ENCODE measurements at places on chromosomes 16 and 17.

GRCh38 chr17:81135505-81136278, 29.6 kb upstream of the PVALEF start:
- DNase-seq = no peak

DNA sequence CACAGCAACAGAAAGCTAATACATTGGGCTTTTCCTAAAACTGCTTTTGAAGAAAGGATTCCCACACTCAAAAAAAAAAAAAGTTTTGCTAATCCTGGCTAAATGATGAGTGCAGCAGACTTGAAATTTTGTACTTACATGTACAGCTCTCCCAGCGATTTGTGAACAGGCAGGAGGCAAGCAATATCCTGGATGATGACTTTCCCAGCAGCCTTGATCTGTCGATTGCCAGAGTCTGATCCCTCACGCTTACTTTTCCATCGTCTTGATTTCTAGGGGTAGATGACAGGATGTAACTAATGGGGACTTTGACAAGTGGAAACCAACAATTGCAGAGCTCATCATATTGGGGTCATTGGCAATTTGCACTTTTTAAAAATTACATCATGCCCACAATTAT, 91.4 kb downstream of the WDR59 start:
- no peak for DNase-seq

DNA sequence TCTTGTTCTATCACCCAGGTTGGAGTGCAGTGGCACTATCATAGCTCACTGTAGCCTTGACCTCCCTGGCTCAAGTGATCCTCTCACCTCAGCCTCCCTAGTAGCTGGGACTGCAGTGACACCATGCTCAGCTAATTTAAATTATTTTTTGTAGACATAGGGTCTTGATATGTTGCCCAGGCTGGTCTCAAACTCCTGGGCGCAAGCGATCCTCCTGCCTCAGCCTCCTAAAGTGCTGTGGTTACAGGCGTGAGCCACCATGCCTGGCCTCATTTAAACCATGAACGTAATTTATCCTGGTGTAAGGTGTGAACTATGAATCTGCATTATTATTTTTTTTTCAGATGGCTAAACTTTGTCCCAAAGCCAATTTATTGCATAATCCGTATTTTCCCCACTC, 37.3 kb downstream of the LAT start:
- DNase-seq = no peak

DNA sequence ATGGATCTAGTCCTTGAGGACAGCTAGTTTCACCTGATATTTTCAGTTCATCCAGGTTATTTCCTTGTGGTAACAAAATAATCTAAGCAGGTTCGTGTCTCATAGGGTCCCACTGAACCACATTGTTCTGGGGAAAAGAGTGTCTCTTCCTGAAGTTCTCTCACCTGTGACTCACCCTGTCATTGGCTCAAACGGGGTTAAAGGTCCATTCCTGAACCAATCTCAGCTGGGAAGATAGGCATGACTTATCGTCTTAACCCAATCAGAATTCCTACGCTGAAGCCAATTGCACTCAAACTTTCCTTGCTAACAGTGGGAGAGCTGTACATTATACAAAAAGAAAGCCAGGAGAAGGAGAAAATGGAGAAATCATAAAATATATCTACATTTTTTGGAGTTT, 475.8 kb downstream of the TOX3 start:
- no peak for DNase-seq

GRCh38 chr17:48153691-48154358, 46.3 kb downstream of the SNX11 start:
- DNase-seq = peak; percentile 13

DNA sequence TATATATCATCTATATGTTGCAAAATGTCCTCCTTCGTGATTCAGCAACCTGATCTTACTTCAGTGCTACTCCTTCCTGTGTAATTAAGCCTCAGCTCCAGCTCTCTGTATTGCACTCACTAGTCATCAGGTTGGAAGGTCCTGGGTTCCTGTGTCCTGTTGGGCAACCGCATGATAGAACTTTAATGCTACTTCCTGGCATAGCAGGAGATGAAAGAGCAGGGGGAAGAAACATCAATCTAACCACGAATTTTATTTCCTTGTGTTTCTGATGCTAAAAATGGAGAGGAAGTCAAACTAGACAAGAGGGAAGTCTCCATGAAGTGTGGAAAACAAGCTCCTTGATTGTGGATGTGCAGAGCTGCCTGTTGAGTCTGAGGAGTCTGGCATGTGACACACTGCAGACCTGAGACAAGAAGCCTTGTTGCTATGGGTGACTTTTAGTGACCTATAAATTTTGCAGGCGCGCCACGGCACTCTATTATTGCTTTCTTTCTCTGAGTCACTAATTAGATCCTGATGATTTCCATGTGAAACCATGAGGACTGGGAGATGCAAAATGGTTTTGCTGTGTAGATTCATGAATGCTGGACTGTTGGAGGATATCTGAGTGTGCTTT, 25.6 kb downstream of the IGSF6 start:
- peak; percentile 21 for DNase-seq

DNA sequence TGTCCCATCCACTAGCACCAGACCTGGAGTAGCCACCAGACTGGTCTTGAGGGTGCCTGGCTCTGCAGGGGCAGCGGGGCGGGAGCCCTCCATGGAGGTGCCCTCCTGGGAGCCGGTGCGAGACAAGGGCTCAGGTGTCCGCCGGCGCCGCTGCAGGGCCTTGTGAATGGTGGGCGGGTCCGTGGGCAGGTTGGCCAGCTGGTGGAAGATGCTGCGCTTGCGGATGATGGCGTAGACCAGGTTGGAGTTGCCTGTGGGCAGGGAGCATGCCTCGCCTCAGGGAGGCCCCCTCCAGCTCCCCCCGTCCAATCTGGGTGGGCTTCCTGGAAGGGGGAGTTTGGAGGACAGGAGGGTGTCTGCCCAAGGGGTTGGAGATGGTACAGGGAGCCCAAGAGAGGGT, 18.4 kb downstream of the OTOP3 start:
- no peak for DNase-seq

DNA sequence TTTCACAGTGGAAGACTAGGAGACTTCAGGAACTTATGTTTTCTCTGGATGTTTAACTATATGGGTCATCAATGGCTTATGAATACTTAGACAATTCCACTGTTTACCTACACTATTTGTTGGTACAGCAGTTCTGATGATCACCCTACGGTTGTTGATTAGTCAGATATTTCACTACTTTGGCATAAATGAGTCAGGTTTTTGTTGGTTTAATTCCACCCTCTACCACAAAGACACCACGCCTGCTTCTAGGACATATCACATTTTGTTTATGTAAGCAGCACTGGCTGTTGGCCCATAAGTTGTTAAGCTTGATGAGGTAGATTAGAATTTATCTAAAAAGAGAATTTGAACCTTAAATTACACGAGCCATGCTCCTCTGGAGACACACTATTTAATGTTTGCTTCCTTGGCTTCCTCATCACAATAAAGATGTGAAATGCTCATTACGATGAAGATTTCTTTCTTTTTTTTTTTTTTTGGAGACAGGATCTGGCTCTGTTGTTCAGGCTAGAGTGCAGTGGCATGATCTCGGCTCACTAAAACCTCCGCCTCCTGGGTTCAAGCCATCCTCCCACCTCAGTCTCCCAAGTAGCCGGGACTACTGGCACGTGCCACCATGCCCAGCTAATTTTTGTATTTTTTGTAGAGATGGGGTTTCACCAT, 4.3 kb downstream of the GDE1 start:
- no peak for DNase-seq

DNA sequence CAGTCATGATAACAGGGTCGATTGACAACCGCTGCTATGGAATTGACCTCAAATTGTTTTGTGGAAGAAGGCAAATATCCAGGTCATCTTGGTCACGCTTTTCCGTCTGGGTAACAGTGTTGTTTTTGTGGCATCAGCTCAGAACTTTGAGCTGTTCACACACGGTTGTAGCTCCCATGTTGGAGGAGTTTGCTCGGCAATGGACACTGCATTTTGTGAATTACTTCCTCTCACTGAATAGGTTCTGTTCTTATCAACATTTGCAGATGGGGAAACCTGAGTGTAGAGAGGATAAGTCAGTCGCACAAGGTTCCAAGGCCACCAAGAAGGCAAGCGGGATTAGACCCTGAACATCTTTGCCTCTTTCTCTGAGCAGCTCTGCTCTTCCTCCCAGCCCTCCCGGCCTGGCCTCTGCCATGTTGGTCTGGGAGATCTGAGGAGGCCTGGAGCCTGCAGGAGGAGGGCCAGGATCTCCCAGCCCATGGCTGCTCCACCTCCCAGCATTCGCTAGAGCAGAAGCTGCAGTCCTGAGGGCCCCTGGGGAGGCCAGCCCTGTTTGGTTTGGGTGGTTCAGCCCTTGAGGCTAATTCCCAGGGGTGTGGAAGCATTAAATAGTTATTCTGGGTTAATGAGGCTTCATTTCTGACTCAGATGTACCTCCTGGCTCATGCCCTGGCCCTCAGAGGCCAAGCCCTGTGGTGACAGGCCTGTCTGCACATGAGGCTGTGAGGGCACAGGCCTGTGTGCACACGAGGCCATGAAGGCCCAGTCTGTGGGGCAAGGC, 154.1 kb upstream of the PLCG2 start:
- DNase-seq = no peak

DNA sequence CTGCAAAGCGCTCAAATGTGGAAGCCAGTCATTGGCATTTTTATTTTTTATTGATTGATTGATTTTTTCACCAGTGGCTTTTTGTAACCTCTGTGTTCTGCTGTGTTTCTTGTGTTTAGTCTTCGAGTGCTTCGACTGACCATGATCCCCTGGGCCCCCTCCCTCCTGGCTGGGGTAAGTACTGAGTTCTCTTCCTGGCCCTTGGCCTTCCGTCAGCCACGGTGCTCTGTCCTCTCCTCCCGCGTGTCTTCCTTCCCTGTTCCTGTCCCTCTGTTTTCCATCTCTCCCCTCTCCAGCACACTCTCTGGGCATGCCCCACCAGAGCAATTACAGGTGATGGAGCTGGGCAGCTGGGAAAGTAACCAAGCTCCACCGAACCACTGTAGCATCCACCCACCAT, 25.8 kb upstream of the CLEC18A start:
- no peak for DNase-seq

- no peak for DNase-seq
Observed at GRCh38 chr16:68915589-68915988, 72.3 kb downstream of the TANGO6 start.

- no peak for DNase-seq
Observed at GRCh38 chr16:51538707-51539498, 387.8 kb upstream of the SALL1 start.

GRCh38 chr17:50919321-50920040, 53.3 kb upstream of the TOB1 start:
- DNase-seq = peak; percentile 87

DNA sequence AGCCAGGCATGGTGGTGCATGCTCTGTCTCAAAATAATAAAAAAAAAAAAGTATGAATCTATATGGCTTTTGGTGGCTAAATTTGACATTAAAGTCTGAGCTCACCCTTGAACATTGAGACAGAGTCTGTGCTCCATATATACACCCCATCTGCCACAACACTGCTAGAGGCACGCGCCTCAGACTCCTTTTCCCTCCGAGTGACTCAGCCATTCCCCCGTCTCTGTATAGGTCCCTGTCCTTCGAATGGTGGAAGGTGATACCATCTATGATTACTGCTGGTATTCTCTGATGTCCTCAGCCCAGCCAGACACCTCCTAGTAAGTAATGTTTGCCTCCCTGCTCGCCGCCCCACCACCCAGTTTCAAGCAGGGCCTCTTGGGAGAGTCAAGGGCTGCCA, 4.5 kb upstream of the EFNB3 start:
- DNase-seq = no peak

DNA sequence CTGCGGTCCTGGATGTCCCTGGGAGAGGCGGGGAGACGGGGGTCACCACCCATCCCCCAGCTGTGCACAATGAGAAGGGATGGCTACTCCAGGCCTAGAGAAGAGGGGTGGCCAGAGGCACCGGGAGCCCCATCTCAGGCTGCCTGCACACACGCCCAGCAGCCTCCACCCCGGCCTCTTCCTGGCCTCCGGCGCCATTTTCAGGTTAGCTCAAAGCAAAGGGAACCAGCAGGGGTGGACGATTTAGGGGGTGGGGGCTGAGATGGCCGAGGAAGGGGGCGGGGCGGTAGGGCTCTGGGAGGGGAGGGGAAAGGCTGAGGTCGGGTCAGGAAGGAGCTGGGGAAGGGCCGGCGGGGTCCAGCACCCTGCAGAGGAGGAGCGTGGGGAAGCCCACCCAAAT, 42.8 kb downstream of the SRCIN1 start:
- no peak for DNase-seq

- DNase-seq = peak; percentile 74
Observed at GRCh38 chr17:40547079-40547784, 18.0 kb downstream of the CCR7 start.

- DNase-seq = no peak
Observed at GRCh38 chr17:17309356-17309755, 6.2 kb downstream of the NT5M start.

DNA sequence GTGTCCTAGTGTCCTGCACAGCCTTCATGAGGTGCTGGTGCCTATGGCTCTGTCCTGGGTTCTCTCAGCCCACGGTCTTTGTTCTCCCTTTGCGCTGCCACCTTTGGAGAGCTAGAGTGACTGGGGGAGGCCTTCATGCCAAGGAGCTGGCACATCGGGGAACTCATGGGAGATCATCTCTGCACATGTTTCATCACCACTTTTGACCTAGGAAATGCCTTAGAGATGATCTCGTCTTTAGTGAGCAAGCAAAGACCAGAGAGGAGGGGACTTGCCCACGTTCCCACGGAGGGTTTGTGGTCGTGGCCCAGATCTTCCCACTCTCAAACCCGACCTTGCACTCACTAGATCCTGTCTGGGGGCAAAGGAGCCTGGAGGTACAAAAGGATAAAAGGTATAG, 23.5 kb downstream of the TBX4 start:
- no peak for DNase-seq

GRCh38 chr17:33561569-33562334, 268.7 kb upstream of the ASIC2 start:
- DNase-seq = no peak

- DNase-seq = no peak
Observed at GRCh38 chr17:41131979-41132378, 8.0 kb upstream of the KRTAP4-12 start.

DNA sequence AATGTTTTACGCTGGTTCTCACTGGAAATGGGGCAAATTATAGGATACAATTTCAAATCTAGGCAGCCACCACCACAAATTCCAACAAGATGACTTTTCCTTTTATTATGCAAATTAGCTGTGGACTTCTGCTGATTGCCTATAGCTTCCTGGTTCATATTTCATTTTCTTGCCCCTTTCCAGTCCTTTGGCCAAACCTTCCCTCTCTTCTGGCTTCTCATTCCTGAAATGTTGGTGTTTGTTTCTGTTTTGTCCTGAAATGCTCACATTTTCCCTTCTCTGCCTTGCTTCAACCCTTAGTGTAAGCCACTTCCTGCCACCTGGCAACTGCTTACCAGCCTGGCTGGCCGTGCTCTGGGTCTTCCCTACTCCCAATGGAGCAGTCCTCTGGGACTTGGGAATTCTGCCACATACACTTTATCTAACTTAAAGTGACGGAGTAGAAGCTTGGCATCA, 14.0 kb downstream of the PRSS54 start:
- DNase-seq = no peak

- peak; percentile 64 for DNase-seq
Observed at GRCh38 chr17:27760069-27760885, 40.1 kb downstream of the NOS2 start.
